Activated T-cell treated with anti-CD3 and anti-CD28 coated beads for 1 hour (primary cell): ENCODE measurements at places on chromosomes 12 and 14.

DNA sequence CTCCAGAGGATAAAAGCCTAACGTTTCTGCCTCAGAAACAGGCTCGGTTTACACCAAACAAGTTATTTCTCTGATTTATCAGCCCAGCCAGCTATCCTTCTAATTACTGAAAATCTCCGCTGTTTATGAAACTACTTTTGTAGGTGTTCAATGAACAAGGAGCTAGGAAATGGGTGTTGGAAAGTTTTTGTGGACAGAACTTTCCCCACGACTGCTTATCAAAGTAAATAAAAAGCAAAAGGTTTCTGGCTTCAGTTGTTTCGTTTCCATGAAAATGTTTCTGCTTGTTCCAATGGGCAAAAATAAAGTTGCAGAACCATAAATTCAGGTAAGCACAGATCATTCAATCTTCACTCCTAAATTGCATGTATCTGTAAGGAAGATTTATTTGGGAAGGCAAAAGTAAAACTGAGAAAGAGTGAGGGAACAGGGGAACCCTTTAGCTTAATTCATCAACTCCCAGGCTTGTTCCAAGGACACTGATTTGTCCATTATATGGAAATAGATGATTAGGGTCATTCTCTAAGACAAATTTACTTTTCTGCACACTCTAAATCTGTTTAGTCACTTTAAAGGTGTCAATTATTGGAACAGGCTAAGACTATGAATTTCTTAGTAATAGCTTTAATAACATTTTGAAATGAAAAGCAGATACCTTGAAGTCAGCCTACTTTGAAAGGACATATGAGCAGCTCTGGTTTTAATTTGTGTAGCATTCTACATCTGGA, 175.9 kb upstream of the CDKN3 start:
- DNase-seq: no peak

- DNase-seq: no peak
These were observed 68.3 kb upstream of the PSMA6 start for GRCh38 chr14:35223927-35224326.

DNA sequence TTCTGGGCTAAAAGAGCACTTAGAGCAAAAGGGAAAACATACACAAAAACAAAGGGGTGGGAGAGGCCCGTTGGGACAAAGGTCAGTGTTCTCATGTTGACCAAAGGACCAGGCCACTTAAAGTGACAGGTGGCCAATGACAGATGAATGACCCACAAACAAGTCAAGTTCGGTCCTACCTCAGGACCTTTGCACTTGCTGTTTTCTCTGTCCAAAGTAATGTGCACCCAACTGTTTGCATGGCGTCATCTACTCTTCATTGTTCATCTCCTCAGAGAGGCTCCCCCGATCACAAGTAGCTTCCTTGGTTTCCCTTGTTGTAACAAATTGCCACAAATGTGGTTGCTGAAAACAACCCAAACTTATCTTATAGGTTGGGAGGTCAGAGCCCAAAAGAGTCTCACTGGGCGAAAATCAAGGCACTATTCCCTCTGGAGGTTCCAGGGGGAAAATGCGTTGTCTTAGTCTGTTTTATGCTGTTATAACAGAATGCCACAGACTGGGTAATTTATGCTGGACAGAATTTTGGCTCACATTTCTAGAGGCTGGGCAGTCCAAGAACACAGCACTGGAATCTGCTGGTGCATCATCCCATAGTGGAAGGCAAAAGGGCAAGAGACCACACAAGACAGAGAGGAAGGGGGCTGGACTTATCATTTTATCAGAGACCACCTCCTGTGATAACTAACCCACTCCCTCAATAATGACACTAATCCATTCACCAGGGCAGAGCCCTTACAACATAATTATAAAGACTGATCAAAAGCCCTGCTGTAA, 23.9 kb downstream of the CLMN start:
- no peak for DNase-seq

- no peak for DNase-seq
These were observed 13.8 kb downstream of the SMIM41 start for GRCh38 chr12:52093346-52093745.

GRCh38 chr12:50551866-50552265, 47.1 kb downstream of the DIP2B start:
- DNase-seq: no peak

DNA sequence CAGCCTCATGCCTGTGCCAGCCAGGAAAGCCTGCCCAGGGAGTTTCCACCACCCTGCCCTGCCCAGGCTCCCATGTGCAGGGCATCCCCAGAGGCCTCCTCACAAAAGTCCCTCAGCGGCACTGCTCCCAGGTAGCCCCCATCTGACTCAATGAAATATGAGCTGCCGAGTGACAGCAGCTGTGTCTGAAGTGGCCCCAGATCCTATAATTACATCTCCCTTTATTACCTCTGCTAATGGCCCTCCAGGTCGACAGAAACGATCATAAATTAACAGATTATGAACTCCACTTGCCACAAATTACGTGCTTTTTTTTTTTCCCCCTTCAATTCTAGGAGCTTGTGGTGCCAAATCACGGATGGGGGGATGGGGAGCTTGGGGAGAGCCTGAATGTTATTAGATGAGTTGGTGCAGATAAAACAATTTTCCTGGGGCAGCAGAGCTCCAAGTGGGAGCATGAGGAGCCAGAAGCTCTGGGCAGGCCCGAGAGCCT, 110.4 kb downstream of the ESRRB start:
- no peak for DNase-seq
